GM12891 (cell line): ENCODE measurements at places on chromosomes 12 and 14.

- DNase-seq: no peak
Measured at GRCh38 chr12:116087962-116088361, 189.5 kb downstream of the MED13L start.

GRCh38 chr12:106091446-106091820 lies 47.3 kb downstream of the NUAK1 start:
- no peak for DNase-seq

GRCh38 chr12:22160396-22161003 lies 114.5 kb downstream of the CMAS start:
- DNase-seq: no peak

DNA sequence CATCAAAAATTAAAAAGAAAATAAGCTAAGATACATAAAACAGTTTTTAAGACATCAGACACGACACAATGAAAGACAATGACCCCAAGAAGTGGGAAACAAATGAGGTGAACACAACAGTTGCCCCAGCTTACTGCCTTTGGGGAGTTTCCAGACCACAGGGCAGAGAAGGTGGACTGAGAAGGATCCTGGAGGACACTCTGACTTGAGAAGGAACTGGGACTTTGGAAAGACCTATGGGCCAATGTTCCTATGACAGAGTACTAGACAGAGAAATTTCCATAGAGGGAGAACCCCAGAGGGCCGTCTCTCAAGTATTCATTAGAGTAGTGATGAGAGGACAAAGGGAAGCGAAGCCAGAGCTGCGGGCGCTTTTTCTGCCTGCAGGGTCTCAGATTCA lies 6.2 kb upstream of the OR5AU1 start:
- DNase-seq: no peak

GRCh38 chr14:90177539-90178189 lies 78.7 kb upstream of the PSMC1 start:
- no peak for DNase-seq

DNA sequence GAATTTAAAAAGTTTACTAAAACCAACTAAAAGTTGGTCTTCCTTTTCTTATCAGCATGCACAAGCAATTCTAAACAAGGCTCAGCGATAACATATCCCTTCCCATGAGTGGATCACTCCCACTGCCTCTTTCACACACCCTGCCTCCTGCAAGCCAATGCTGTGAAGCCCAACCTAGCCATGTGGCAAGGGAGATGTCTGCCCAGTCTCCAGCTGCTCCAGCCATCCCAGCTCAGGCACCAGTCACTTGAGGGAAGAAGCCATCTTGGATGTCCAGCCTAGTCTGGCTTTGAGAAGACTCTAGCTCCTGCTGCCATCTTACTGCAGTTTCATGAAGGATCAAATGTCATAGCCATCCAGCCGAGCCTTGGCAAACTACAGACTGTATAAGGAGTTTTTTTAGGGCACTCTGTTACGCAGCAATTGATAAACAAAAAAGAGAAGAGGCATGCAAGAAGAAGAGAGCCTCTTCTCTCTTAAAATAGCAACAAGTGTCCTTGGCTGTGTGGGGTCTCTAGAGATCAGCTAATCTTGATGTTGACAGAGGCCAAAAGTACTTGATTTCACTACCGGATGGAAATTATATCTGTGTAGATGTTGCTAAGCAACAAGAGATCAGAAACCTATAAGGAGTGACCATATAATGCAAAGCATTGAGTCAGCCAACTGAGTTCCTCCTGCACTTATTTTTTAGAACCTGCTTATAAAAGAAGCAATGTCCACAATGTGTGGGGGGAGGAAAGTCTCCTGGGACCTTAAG lies 108.9 kb downstream of the PTCSC3 start:
- DNase-seq: no peak

DNA sequence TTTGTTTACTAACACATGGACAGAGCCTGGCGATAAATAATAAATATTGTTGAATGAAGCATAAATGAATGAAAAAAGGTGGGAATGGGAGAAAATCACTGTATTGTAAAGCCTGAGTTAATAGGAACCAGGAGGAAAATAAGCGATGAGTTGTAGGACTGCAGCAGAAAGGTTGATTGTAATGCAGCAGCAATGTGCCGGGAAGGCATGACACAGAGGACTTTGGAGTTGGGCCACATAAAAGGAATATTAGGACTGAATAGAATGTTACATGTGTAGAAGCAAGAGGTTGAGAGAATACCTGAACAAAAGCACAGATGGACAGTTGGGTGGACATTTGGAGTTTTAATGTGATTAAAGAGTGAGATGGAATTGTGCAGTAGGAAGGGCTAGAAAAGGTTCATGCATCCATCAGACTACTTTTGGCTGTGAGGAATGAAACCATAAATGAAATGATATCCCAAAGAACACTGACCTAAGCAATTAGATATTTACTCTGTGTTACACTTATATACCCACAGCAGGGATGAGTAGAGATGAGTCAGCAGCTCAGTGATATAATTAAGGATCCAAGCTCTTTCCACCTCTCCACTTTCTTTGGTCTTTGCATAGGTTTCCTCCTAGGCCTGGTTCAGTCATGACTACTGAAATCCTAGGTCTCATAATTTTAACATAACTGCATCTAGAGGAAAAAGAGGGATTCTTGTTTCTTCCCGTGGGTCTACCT lies 55.4 kb downstream of the CCER1 start:
- DNase-seq: no peak

GRCh38 chr12:27595231-27595642 lies 71.2 kb downstream of the PPFIBP1 start:
- no peak for DNase-seq

DNA sequence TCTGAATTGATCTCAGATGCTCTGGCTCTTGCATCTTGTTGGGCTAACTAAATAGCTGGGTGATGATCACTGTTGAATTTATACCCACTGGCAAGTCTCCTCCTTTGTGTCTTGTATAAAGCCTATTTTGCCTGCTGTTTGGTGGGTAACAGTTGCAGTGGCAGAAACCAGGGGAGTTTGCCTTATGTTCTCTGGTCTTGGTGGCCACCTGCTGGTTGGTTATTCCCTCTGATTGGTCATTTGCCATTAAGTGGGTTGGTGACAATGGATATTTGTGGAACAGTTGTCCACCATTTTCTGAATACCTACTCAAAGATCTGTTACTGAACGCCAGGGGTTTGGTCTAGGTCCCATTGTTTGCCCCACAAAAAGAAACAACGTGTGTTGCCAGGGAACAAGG lies 52.1 kb downstream of the AVPR1A start:
- DNase-seq: no peak

GRCh38 chr12:25253371-25254068 lies 2.8 kb upstream of the KRAS start:
- no peak for DNase-seq

- no peak for DNase-seq
Measured at GRCh38 chr14:74080820-74081460, 3.3 kb downstream of the ALDH6A1 start.

GRCh38 chr12:49621651-49622500 lies 1.5 kb upstream of the PRPF40B start:
- DNase-seq: no peak

DNA sequence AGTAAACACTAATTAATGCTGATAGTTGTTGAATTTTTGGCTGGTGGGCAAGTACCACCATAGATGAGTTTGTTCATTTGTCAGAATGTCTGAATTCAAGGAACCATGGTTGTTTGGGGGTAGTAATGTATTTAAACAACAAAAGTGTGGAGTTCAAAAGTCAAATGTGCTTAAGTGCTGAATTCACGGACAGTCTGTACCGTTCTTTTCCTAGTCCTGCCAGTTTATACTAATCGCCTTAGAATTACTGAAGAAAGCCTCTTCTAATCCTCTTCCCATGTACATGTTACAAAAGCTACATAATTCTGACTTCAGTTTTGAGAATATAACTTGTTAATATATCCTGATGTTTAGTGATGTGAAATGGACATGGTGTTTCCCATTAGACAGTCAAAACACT lies 2.7 kb downstream of the NAA25 start:
- DNase-seq: no peak

- no peak for DNase-seq
Measured at GRCh38 chr12:29012673-29013072, 136.4 kb upstream of the FAR2 start.

GRCh38 chr14:76287063-76287462 lies 88.9 kb upstream of the ESRRB start:
- DNase-seq: no peak

DNA sequence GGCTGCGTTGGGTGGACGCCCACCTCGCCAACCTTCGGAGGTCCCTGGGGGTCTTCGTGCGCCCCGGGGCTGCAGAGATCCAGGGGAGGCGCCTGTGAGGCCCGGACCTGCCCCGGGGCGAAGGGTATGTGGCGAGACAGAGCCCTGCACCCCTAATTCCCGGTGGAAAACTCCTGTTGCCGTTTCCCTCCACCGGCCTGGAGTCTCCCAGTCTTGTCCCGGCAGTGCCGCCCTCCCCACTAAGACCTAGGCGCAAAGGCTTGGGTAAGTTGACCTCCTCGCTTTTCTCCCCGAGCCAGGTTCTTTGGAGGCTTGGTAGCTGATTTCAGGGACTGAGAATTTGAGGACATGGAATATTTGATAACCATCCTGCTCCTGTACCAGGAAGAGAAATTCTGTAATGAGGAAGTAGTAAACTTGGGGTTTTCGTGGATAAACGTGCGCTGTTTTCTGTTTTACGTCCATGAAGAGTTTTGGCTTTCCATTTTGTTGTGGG lies 530 bp downstream of the APAF1 start:
- peak; percentile 14 for DNase-seq

GRCh38 chr12:38878333-38878705 lies 27.1 kb downstream of the CPNE8 start:
- no peak for DNase-seq

GRCh38 chr12:9607716-9608115 lies at the start of gene KLRB1:
Gene KLRB1 (minus strand): TSS chr12:9607916. CDS start chr12:9607839, 77 bp downstream.
- DNase-seq: no peak

GRCh38 chr12:55726971-55727370 lies 1.8 kb downstream of the CD63 start:
- DNase-seq: no peak

GRCh38 chr14:90393966-90394365 lies 2.9 kb upstream of the CALM1 start:
- DNase-seq: no peak

DNA sequence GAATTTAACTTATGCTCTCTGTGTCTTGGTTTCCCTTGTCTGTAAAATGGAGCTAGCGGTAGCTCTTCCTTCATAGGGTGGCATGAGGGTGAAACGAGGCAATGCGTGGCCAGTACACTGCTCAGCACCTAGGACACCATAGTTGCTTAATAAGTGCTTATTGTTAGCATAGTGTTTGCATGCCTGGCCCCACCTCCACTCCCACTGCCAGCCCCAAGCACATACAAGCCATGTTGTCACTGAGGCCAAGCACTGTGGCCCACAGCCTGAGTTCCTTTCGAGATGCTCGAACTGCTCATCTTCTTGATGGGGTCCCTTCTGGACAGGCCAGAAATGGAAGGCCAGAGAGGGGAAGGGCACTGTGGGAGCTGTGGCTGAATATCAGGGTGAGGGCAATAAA lies 839 bp downstream of the FICD start:
- no peak for DNase-seq

- peak; percentile 54 for DNase-seq
Measured at GRCh38 chr12:2248901-2249381, 196.2 kb downstream of the CACNA1C start.

DNA sequence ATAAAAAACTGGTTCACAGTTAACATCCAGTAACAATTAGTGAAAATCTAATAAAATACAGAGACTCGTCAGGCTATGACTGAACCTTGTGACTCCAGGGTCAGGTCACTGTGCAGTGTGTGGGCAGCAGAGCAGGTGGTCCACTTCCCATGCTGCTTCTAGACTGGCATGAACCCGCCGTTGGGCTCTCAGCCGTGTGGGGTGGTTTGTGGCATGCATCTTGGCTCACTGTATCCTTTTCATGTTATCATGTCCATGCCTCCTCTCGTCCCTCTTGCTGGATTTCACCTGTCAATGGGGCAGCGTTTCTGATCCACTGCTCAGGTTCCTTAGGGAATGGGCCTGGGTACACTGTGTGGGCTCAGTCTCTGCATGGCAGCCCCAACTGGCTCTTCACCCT lies 57.3 kb downstream of the EP400 start:
- no peak for DNase-seq

DNA sequence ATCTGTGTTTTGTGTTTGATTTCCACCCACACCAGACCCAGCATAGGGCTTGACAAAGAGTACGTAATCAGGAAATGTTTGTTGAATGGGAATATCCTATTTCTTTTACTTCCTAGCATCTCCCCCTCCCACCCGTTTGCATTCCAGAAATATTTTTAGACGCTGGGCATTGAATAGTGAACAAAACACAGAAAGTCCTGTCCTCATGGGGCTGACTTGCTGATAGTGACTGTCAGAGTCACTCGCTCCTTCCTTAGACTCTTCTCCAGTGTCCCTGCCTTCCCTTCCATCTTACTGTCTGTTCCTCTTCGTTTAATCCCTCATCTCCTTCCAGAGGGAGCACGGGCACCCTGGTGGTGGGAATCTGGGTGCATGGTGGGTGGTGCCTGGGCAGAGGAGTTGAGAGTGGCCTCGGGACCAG lies 53.6 kb downstream of the SLC25A47 start:
- no peak for DNase-seq

- DNase-seq: no peak
Measured at GRCh38 chr12:49609059-49609874, 3.8 kb upstream of the FAM186B start.

DNA sequence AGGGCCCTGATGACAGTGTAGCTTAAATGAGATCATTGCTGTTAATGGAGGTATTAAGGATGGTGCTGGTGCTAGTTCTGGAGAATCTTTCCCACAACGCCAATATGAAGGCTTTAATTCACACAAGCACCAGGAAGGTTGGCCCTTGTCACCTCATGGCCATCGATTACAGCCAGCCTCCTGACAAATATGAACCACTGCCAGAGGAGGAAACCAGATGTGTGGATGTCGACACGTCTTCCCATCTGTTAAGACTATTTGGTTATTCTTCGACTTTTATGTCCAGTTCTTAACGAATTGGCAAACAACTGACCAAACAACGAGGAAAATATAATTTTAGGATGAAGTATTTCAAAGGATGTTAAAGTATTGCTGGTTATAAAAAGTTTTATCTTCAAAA lies 79.5 kb downstream of the PIK3C2G start:
- no peak for DNase-seq

DNA sequence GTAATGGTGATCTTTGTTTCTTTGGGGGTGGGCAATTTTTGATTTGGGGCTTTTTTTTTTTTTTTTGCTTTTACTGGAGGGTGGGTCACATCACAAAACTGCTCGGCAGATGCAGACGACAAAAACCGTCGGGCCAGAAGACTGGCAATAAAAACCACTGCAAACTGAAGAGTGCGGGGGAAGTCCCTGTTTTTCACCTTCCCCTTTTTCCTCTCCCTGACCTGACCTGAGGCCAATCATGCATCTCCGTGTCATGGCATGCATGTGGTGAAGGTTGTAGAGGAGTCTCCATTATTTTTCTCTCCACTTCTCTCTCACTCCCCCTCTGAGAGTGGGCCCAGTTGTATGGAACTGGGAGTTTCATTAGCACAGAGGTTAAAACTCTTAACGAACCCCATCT lies 57.5 kb downstream of the AP5M1 start:
- peak; percentile 12 for DNase-seq

- DNase-seq: no peak
Measured at GRCh38 chr12:105369014-105369413, 38.5 kb downstream of the C12orf75 start.

GRCh38 chr14:69288956-69289705 lies 29.2 kb downstream of the GALNT16 start:
- no peak for DNase-seq
